ENCODE measurements at places on chromosomes 7 and 10. TPM values are rescaled to one million over a fixed set of nuclear protein-coding genes. Genes with fewer than 3 reads are reported as not detected.

TRPV5 gene
- total RNA-seq: not detected

SPDYE5 gene
- not detected for total RNA-seq

MLXIPL gene
- total RNA-seq: 6.1 TPM

AGAP3 gene
- total RNA-seq: 98.2 TPM

BLNK gene
- 8.8 TPM for total RNA-seq

PLEKHS1 gene
- total RNA-seq: not detected

CALML3 gene
- 50.6 TPM for total RNA-seq

PTPN20 gene
- total RNA-seq: 1.5 TPM

CBX3 gene
- total RNA-seq: 52.1 TPM

DNA sequence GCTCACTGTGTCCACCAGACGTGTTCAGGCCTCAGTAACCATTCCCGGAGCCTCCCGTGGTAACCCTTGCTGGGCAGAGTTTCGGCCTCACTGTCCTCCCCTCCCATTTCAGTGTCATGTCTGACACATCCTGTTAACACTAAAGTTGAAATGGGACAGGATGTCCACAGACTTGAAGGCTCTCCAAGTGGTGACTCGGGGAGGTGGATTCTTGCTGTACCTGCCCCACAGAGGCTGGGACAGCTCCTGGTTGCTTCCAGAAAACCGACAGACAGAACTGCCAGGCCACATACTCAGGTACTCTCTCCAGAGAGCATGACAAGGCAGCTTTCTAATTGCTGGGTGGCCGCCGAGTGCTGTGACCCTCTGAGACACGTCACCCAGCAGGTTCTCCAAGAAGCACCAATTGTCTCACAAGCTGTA lies 17.9 kb upstream of the CYTH3 start:
- H3K4me1 ChIP-seq: no peaks in the 10 kb centered on the region
- H3K27ac ChIP-seq: no peak overlapping the region
- H3K27me3 ChIP-seq: no peaks in the 10 kb centered on the region
- no peaks in the 10 kb centered on the region for H3K36me3 ChIP-seq

DNA sequence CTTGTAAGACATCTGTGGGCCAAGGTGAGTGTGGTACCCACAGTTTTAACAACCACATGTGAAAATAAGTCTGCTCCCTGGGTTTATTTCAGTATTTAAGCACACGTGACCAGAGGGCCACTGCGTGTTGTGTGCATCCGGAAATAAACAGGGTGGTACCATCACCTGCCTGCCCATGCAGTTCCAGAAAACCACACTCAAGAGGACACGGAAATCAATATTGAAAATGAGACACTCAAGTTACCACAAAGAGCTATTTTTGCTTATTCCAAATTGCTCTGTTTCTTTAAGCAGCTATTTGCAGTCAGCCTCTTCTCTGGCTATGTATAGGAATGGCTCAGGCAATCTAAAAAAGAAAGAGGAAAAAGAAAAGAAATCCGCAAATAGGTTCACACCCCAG lies 71.8 kb upstream of the LOXL4 start:
- peaks cover 16% of the 10 kb centered on the region for H3K4me1 ChIP-seq
- no peaks in the 10 kb centered on the region for H3K27me3 ChIP-seq
- DNase-seq: no peak
- H3K27ac ChIP-seq: no peak overlapping the region
- no peak overlapping the region for H3K4me3 ChIP-seq
- no peaks in the 10 kb centered on the region for H3K36me3 ChIP-seq

DNA sequence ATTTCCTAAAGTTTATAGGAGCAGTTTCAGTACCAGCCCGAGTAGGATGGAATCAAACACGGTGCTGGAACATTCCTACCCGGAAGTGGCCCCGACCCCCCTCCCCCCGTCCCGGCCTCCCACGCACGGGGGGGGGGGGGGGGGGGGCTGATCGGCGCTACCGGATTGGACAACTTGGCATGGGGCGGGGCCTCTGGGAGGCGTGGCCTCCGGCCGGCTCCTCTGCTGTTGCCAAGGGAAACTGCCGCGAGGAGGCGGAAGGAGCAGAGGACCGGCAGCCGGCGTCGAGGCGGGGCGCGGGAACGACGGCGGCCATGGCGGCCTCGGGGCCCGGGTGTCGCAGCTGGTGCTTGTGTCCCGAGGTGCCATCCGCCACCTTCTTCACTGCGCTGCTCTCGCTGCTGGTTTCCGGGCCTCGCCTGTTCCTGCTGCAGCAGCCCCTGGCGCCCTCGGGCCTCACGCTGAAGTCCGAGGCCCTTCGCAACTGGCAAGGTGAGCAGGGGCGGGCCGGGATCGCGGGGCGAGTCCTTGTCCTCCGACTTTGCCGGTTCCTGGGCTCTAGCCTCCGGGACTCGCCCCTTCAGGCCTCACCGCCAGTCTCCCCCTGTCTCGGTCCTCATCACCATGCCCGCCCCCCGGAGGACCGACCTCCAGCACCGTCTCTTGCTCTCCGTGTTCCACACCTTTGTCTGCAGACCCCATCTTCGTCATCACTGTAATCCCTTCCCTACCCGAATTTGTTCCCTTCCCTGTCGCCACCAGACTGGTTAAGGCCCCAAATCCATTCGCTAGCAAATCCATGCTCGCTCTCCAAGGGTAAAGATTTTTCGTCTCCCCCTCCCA lies at the start of gene RHBDD2:
Gene RHBDD2 (plus strand): TSS at position 266 of the 843 bp plus-strand sequence. CDS start 49 bp downstream, at position 315.
- peaks cover 22% of the 10 kb centered on the region for H3K4me1 ChIP-seq
- H3K4me3 ChIP-seq: peak within 1 kb of the TSS; percentile 74
- peak; percentile 97 for DNase-seq
- peak within 1 kb of the TSS; percentile 90 for H3K27ac ChIP-seq

GRCh38 chr7:129225931-129226572 lies 1.2 kb downstream of the AHCYL2 start:
- H3K36me3 ChIP-seq: no peaks in the 10 kb centered on the region
- peak overlapping the region; percentile 89 for H3K4me3 ChIP-seq
- no peak for DNase-seq
- no peaks in the 10 kb centered on the region for H3K27me3 ChIP-seq
- H3K27ac ChIP-seq: peak overlapping the region; percentile 95

DNA sequence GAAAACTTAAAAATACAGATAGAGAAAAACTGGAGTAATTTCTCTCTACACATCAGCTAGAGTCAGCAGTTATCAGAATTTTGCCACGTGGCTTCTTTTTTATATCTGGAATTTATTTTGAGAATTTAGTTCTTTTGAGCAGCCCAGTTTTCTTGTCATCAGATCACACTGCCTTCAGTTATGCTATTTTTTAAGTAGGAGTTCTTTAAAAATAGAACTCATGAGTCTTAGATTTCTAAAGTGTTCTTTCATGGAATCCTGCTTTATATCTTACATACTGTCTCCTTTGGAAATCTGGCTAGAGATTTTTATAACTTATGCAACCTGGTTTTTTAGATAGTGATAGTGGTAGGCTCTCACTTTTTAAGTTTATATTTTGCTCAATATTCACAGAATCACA lies 24.2 kb downstream of the AGR2 start:
- no peak for DNase-seq
- H3K36me3 ChIP-seq: no peaks in the 10 kb centered on the region
- H3K27me3 ChIP-seq: no peaks in the 10 kb centered on the region
- H3K4me3 ChIP-seq: no peak overlapping the region
- no peak overlapping the region for H3K27ac ChIP-seq

DNA sequence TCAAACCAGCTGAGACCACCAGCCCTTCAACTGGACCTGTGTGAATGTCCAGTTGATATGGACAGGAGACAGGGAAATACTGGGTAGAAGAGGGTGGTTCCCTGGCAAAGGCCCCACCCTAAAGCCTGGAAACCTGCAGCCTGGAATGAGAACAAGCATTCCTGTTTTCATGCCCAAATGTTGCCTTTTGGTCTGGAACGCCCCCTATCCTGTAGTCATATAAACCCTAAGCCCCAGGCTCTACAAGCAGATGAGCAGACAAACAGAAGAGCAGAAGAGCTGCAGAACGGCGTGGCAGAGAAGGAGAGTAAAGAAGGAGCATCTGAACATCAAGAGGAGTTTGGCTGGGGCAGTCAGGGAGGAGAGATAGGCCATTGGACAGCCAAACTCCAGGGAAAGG lies 38.4 kb downstream of the SYPL1 start:
- DNase-seq: no peak
- H3K4me3 ChIP-seq: no peak overlapping the region
- H3K4me1 ChIP-seq: peaks cover 65% of the 10 kb centered on the region
- H3K36me3 ChIP-seq: no peaks in the 10 kb centered on the region

DNA sequence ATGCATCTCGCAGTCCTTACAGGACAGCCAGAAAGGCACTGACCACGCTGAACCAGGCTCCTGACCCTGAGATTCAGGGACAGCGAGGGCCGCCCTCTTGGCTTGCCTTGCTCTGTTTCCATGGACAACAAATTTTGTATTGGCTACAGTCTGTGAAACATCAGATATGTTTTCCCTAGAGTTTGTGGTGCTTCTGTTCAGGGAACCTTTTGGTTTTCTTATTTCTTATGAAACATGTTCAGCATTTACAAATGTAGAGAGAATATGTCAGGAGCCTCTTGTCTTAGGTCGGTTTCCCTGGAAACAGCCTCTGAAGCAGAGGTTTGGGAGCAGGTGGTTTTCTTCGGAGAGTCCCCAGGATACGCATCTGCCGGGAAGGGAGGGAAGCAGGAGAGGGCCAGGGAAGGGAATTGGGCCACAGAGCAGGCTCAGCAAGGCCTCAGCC lies 260.1 kb downstream of the CCDC3 start:
- H3K4me3 ChIP-seq: no peak overlapping the region
- no peaks in the 10 kb centered on the region for H3K36me3 ChIP-seq
- H3K4me1 ChIP-seq: peaks cover 7% of the 10 kb centered on the region
- H3K27ac ChIP-seq: peak overlapping the region; percentile 70
- no peak for DNase-seq

DNA sequence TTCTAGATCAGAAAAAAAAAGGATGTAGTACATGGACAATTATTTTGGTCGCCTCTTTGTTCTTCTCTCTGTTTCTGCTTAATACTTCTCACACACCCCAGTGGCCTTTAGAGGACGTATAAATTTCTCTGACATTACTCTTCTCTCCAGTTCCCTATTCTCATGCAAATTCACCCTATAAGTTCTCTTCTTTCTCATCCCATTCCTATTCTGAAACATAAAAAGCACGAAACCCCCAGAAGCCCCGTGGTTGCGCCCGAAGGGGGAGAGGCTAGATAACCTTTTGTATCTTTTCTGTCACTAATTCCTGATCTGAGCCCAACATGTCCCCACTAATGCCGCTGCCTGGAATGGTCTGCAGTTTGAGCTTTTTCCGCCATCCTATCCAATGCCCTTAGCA lies 136.9 kb downstream of the SKIDA1 start:
- no peaks in the 10 kb centered on the region for H3K27me3 ChIP-seq
- H3K36me3 ChIP-seq: no peaks in the 10 kb centered on the region
- no peak overlapping the region for H3K27ac ChIP-seq
- H3K4me3 ChIP-seq: no peak overlapping the region

GRCh38 chr7:36775676-36776075 lies 51.4 kb upstream of the AOAH start:
- H3K4me1 ChIP-seq: no peaks in the 10 kb centered on the region
- no peak for DNase-seq
- no peak overlapping the region for H3K27ac ChIP-seq
- H3K36me3 ChIP-seq: no peaks in the 10 kb centered on the region
- H3K27me3 ChIP-seq: no peaks in the 10 kb centered on the region

DNA sequence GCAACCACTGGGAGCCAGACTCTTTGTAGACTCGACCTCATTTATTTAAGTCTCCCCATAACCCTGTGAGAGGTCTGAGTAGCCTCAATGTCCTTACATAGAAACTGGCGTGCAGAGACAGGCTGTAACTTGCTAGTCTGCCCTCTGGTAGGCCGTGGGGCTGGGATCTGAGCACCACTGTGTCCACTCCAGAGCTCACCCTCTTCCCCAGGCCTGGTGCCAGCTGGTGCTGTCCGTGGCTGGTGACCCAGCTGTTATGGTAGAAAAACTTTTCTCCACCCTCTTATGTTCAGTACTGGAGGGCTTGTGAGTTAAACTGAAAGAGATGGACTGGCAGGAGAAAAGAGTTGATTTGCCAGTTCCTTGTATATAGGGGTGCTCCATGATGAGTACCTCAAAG lies 41.9 kb downstream of the ADAMTS14 start:
- H3K27ac ChIP-seq: no peak overlapping the region
- no peak for DNase-seq
- H3K4me3 ChIP-seq: no peak overlapping the region
- no peaks in the 10 kb centered on the region for H3K4me1 ChIP-seq

GRCh38 chr7:42348631-42349030 lies 111.6 kb upstream of the GLI3 start:
- H3K4me1 ChIP-seq: peaks cover 21% of the 10 kb centered on the region
- no peaks in the 10 kb centered on the region for H3K27me3 ChIP-seq
- no peak for DNase-seq
- H3K27ac ChIP-seq: no peak overlapping the region
- no peak overlapping the region for H3K4me3 ChIP-seq

GRCh38 chr10:132899054-132899750 lies 43.2 kb downstream of the CFAP46 start:
- H3K36me3 ChIP-seq: no peaks in the 10 kb centered on the region
- no peaks in the 10 kb centered on the region for H3K27me3 ChIP-seq
- H3K4me1 ChIP-seq: no peaks in the 10 kb centered on the region
- H3K27ac ChIP-seq: no peak overlapping the region
- DNase-seq: no peak

- no peak for DNase-seq
- H3K4me1 ChIP-seq: no peaks in the 10 kb centered on the region
Measured at GRCh38 chr10:33524041-33524440, 189.6 kb upstream of the NRP1 start.

- no peaks in the 10 kb centered on the region for H3K27me3 ChIP-seq
- DNase-seq: no peak
- H3K27ac ChIP-seq: no peak within 1 kb of the TSS
- H3K36me3 ChIP-seq: no peaks in the 10 kb centered on the region
Measured at GRCh38 chr7:130733931-130734814, at the start of gene KLF14. Gene KLF14 (minus strand): TSS chr7:130734207. CDS start chr7:130734033, 174 bp downstream.

- H3K4me1 ChIP-seq: no peaks in the 10 kb centered on the region
- H3K27ac ChIP-seq: no peak overlapping the region
- H3K36me3 ChIP-seq: no peaks in the 10 kb centered on the region
- no peaks in the 10 kb centered on the region for H3K27me3 ChIP-seq
Measured at GRCh38 chr10:129570185-129570584, 103.1 kb downstream of the MGMT start.

GRCh38 chr7:17501441-17502212 lies 203.2 kb downstream of the AHR start:
- peaks cover 27% of the 10 kb centered on the region for H3K4me1 ChIP-seq
- no peak overlapping the region for H3K27ac ChIP-seq
- DNase-seq: no peak
- no peak overlapping the region for H3K4me3 ChIP-seq
- H3K36me3 ChIP-seq: no peaks in the 10 kb centered on the region

GRCh38 chr7:33781796-33782195 lies 123.5 kb upstream of the BMPER start:
- no peak overlapping the region for H3K4me3 ChIP-seq
- no peak for DNase-seq
- no peaks in the 10 kb centered on the region for H3K36me3 ChIP-seq
- H3K4me1 ChIP-seq: peaks cover 16% of the 10 kb centered on the region
